ENCODE measurements at places on chromosomes 1 and 21.

GRCh38 chr1:247936415-247936814, 11.7 kb downstream of the OR2AJ1 start:
- peak; percentile 4 for DNase-seq

DNA sequence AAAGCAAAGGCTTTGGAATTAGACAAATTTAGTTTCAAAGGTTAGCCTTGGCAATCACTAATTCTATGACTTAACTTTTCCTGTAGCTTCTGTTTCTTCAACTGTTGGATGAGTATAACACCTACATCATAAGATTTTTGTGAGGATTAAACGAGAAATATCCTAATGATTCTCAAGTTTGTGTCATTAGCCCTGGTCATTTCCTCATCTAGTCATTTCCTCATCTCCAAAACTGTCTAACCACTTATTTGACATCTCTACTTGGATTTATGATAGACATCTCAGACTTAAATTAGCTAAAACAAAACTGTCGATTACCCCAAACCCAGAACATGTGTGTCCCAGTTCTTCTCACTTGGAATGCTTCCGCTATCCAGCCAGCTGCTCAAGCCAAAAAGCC, 80.2 kb upstream of the CHODL start:
- DNase-seq, result no peak

DNA sequence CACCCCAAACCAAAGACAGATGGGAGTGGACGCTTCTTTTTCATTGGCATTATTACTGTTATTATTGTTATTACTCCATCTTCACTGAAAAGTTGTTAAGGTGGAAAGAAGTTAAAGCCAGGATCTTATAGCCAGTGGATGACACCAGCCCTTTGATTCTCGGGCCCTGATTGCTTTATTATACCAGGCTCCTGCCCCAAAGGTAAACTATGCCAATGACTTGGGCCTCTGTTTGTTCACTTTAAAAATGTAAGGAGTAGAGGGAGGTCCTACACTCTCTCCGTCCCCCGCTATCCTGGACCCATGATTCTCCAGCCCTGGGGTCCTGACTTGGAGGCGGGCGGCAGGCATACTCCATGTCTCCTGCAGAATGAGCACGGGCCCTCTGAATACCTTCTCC, 106.8 kb downstream of the TOMM20 start:
- DNase-seq, result no peak

DNA sequence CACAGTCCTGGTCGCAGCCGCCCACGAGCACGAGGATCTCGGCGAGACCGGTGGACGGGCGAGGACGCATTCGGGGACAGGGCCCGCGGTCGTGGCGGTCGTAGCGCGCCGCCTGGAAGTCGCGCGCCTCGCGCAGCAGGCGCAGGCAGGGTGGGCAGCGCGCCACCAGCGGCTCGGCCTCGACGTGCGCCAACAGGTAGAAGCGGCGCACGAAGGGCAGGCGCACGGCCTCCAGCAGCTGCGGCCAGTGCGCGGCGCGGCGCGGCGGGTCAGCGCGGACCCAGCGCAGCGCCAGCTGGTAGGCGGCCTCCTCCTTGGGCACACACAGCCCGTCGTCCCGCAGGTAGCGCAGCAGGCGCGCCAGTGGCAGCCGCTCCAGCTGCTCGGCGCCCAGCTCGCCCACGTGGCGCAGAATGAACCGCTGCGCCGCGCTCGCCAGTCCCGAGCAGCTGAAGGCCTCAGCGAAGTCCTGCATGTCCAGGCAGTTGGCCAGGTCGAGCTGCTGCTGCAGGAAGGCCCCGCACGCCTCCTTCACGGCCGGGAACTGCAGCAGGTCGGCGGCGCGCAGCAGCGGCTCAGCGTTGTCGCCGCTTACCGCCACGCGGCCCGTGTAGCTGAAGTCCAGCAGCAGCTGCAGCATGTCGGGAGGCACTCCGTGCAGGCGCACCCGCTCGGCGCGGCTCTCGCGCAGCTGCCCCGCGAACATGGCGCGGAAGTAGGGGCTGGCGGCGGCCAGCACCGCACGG, 573 bp downstream of the KLHL21 start:
- DNase-seq, result peak; percentile 82

DNA sequence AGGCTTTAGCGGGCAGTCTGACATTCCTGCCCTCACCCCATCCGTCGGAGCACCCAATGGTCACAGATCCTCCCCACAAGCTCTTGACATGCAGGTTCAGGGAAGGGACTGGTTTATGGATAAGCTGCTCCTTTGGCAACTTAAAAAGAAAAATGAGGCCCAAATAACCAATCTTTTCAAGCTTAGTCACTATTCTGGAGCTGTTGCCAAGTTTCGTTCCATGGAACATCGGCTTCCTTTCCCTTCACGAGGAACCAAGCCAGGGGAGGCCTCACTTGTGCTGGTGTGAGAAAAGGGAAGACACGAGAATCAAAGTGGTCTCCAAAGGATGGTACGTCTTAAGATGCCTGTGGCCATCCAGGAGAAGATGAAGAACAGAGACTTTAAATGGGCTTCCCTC, 46.1 kb upstream of the LPAR3 start:
- no peak for DNase-seq

DNA sequence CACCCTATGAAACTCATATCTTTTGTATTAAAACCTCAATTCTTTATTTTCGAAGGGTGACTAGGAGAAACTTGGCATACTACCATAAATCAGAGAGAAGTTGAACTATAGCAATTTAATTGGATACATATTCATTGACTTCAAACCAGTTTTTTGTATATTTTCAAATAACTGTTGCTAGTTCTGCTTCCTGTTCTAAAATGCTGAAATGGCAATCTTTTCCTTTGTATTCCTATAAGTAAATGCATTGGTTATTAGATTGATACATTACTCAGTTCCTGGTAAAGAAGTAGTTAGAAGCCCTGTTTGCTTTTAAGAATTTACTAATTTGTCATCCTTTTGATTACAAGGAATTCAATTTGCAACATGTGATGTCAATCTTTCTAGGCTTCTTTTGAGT, 200.0 kb downstream of the DISC1 start:
- DNase-seq, result no peak

DNA sequence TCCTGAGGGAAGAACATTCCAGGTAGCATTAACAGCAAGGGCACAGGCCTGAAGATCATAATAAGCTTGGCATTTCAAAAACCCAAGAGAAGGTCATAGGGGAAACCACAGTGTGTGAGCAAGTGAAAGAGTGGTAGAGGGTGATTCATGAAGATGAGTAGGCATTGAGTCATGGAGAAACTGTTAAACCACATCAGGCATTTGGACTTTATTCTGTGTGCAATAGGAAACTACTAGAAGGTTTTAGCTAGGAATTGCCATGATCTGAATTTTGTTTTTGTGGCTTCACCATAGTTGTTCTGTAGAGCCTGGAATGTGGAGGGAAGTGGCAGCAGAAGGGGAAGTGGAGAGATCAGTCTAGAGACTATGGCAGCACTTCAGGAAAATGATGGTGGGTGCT, 359.0 kb upstream of the PTBP2 start:
- DNase-seq, result no peak

DNA sequence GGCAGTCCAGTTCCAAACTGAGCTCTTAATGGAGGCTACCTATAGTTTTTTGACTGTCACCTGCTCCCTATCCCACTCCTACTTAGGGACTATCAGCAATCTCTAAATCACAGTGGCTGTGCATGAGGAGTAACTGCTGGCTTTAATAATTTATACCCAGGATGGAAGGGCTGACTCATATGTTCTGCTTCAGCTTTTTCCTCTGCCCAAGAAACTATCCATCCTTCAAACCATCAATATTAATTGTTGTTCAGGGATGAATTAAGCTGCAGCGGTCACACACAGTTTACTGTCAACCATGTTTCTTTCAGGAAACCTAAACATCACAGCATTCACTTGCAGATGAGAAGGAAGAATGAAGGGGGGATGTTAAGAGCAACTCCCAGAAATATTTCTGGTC, 9.0 kb upstream of the PGBD5 start:
- no peak for DNase-seq
